ENCODE measurements at places on chromosomes 2 and 18. TPM values are rescaled to one million over a fixed set of nuclear protein-coding genes. Genes with fewer than 3 reads are reported as not detected.

- no peak for DNase-seq
Observed at GRCh38 chr2:219676586-219676985, 49.2 kb downstream of the SLC4A3 start.

DNA sequence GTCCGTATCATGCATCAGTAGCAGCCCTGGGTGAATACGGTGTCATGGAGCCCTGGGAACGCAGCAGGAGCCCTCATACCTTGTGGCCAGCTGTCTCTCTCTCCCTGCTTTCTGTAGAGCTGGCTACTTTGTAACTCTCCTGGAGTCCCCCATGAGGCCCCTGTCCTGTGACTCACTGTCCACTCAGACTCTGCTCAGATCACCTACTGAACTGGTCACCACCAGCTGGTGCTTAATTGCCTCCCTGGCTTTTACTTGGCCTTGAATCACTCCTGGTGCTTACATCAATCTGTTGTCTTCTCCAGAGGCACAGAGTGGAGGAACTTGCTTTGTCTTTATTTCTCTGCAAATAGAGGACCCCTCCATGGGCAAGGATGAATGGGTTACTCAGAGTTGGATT is 172.7 kb downstream of the HRH4 start:
- DNase-seq, result no peak

DNA sequence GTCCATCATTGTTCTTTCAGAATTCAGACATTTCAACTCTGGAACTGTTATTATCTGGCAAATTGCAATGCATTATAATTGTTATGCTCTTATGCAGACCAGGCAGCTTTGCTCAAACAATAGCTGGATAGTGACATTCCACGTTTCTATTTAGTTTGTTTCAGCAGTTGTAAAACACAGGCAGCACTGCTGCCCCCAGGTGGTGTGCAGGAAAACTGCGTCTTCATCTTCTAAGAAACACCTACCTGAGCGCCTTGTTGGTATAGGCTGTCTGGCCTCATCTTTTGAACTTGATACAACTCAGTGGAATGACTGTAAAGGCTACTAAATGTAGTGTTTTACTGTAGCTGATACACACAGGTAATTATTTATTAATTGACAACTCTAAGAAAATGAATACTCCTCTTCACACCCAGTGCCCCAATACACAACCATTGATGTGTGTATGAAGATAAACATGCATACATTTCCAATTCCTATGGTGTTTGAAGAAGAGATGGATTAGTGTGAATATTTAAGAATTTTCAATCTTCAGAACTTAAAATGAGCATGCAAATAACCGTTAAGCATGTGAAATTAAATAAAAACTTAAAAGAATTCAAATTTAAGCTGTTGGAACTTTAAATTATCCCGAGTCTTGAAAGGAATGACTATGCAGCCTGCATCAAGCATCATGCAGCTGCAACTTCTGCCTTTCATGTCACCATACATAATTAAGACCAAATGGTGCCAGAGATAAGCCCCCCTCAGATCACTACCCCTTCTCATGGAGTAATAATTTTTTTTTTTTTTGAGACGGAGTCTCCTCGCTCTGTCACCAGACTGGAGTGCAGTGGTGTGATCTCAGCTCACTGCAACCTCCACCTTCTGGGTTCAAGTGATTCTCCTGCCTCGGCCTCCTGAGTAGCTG is 85.6 kb downstream of the CD8B2 start:
- no peak for DNase-seq

- no peak for DNase-seq
Observed at GRCh38 chr18:23114911-23115310, 20.4 kb upstream of the CABLES1 start.

GRCh38 chr2:33015421-33016142 is 68.8 kb downstream of the LTBP1 start:
- DNase-seq, result no peak

- no peak for DNase-seq
Observed at GRCh38 chr2:52821631-52822030, 946.0 kb upstream of the CHAC2 start.

DNA sequence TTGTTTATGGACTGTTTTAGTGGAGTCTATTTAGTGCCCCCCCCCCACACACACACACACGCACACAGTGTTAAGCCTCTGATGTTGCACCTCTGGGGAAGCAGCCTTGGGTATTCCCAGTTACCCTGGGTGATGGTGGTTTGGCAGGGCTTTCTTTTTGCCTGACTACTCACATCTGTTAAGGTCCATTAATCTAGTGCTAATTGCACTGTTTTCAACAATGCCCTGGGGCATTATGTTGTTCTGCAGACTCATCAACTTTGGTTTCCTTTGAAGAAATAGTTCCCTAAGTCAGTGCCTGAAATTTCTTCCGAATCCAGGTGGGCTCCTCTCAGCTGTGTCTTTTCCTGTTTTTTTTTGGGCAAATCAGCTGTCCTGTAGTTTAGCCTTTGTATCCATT is 34.7 kb downstream of the SPOPL start:
- DNase-seq, result no peak

GRCh38 chr2:196233805-196234475 is 62.6 kb upstream of the STK17B start:
- no peak for DNase-seq

GRCh38 chr2:43576981-43577892 is 18.6 kb downstream of the THADA start:
- no peak for DNase-seq

- DNase-seq, result no peak
Observed at GRCh38 chr2:84938194-84938879, 32.6 kb upstream of the KCMF1 start.

DNA sequence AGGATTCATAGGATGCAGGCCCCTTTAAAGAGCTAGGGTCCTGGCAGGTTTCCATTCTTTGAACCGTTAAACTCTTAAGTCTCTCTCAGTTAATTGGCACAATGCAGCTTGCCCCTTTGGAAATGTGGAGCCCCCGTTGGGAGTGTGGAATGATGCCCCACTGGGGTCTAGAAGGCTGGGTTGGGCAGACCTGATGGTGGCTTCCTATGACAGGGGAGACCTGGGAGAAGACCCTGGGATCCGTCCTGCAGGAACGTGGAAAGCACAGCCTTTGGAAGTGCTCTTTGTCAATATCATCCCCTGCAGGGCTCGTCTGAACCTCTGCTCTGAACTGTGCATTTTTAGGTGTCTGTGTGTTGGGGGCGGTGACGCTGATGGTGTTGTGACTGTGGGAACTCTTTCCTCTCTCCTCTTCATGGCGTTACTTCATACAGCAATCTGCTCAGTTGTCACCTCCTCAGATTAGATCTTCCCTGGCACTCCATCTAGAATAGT is 190.6 kb downstream of the MYCN start:
- no peak for DNase-seq

DNA sequence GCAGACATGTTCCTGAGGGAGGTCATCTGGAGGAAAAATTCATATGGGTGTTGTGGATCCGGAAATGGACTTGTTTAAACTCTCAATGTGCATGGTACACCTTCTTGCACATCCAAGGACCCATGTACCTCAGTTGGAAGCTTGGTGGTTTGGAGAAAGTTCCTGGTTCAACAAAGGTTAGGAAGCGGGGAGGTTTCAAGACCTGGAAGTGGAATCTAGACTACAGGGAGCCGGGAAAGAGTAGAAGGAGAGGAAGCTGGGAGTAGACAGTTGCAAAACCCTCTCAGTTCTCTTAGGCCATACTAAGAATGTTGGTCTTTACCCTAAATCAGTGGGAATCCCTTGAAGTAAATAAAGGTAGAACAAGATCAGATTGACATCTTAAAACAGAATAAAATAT is 209.8 kb upstream of the SPOPL start:
- DNase-seq, result no peak

DNA sequence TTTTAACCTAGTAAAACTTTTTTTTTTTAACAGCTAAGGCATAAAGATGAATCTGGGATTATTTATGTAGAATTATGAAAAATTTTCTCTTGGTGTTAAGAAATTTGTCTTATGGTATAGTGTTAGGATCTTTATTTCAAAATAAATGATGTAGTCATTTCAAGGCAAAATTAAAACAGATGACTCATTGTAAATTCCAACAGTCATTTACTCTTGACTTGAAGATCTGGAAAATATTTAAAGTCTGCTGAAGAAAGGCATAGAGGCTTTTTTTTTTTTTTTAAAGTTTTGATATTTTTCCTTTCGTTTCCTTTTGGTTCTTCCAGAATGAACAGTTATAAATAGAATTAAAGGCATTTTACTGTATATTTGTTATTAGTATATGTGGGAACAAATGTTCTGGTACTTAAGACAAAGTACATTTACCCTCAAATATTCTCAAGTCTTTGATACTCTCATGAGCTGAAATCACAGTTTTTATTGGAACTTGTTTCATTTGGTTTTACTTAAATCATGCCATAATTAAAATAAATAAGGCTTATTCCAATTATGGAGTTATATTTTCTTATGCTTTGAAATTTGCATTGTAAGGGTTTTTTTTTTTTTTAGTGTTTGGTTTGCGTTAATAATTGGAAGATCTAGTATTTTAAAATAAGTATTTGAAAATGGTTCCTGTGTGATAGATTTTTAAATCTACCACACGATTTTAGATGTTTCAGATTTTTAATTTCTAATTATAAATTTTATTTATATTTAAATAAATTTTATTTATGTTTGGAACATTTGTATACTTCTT is 29.9 kb downstream of the GLS start:
- DNase-seq, result no peak

- DNase-seq, result peak; percentile 86
Observed at GRCh38 chr2:237744613-237745249, 53.8 kb upstream of the RBM44 start.

GRCh38 chr2:11082880-11083279 is 72.4 kb upstream of the SLC66A3 start:
- DNase-seq, result no peak

DNA sequence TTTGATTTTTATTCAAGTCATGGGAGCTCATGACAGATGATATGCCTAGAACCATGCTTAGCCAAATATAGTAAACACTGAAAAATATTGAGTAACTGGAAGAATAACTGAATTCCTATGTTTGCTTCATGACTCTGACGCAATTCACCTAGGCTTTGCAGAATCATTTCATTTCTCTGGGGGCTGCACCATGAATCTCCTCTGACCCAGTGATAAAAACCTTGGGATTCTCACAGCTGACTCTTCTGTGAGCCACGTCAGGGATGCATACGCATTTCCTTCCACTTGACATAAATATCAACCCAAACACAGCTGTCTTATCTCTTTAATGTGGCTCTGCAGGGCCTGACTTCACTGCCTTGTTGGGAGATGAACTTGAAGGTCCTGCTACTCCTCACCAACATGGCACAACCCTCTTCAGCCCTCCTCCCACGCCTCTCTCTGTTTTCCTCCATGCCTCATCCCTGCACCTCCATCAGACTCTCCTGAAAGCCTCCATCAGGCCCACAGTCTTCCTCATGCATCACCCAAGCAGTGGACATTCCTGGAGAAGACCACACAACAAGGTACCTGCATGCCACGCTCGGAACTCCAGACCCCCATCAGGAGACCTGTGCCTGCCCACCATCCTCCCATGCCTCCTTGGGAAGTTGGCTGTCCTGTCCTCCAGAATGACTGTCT is 29.8 kb downstream of the COL6A3 start:
- no peak for DNase-seq

DNA sequence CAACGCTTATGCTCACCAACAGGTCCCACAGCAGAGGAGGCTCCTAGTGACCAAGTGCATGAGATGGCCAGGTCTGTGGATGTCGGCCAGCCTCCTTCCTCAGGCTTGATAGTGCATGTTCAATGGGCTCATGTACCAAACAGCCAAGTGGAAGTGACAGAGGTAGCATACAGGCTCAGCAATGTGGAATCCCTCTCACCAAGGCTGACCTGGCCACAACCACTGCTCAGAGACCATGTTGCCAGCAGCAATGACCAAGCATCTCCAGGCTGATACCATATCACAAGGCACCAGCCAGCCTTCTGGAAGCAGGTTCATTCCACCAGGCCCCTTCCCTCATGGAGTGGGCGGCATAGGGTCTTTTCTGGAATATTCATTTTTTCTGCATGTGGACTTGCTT is 61.5 kb downstream of the REEP1 start:
- DNase-seq, result no peak

DNA sequence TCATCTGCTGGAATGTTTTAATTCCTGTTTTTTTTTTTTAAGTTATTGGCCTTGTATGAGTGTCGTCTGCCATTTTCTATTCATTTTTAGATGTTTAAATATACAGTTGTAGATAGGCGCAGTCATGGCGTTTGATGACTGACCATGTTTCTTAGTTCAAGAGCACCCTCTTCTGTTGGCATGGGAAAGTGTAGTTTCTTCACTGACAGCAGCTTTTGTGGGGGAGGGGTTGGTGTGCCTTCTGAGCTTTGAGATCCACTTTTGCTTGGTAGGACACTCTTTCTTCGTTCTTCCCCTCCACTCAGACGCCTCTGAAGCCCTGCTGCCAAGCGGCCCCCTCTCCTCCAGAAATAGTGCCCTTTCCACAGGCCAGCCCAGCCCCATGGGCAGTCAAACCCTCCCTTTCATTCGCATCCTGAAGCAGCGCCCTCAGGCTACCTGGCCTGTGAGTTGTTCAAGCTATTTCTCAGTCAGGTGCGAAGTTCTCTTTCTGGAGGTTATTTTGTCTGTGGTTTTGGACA is 492.0 kb downstream of the TNS1 start:
- peak; percentile 36 for DNase-seq

- DNase-seq, result no peak
Observed at GRCh38 chr2:223523551-223524001, 78.6 kb downstream of the SCG2 start.

DNA sequence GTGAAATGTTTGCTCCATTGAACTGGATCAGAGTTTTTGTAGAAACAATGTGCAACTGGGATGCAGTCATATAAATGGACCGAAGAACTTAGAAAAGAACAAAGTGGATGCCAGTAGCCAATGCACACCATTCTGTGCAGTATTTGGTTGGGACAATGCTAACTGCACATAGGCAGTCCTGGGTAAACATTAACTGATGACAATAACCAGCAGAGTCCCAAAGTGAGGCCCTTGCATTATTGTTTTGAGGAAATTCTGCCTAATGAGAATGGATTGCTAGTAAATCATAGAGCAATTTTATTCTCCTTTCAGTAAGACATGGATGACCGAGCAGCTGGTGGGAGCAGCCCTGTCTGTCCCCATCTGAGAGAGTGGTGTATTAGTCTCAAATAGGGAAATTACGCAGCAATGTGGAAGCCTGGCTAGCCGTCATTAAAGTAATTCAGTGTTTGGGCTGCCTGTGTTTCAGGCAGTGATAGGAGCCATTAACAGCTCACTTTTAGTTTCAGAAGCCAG is 94.9 kb downstream of the KCTD1 start:
- DNase-seq, result no peak

The CCDC85A gene
- 5.5 TPM for total RNA-seq

The PARD3B gene
- total RNA-seq, result 6.5 TPM

The LINC00305 gene
- total RNA-seq, result not detected

The MYL1 gene
- total RNA-seq, result not detected

The ANKRD53 gene
- total RNA-seq, result 0.92 TPM

The CSRNP3 gene
- 4.2 TPM for total RNA-seq

The PAX8 gene
- 0.30 TPM for total RNA-seq

The HTRA2 gene
- 28.5 TPM for total RNA-seq

The TMEM182 gene
- 176 TPM for total RNA-seq

The RNF125 gene
- total RNA-seq, result 3.4 TPM

The GNLY gene
- 2.3 TPM for total RNA-seq

The HOXD10 gene
- not detected for total RNA-seq

All from left ventricle myocardium superior (tissue), 1 donor.